ENCODE measurements at places on chromosomes 5 and 9.
A peak's percentile ranks its signal among the peaks of the same experiment; 100 is the strongest.

DNA sequence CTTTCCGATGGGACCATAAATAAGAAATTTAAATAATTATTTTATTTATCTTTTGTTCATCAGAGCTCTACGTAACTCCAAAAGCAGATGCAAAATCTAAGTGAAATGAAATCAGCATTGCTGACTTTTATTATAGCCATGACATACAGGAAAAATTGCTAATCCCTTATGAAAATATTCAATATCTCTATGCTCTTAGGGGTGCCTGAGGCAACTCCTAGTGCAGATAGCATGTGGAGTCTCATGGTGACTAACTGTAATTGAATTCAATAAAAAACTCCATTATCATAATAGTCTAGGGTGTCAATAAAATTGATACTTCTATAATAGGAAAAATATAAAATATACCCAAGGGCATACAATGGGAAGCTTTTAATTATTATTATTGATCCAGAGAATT lies 42.6 kb downstream of the SLC24A2 start:
- no peak for DNase-seq

GRCh38 chr5:17069995-17070511 lies 134.0 kb upstream of the MYO10 start:
- no peak for DNase-seq

GRCh38 chr9:77978086-77978781 lies 53.4 kb downstream of the GNAQ start:
- DNase-seq = no peak

- DNase-seq = no peak
Observed at GRCh38 chr9:3243683-3244082, 282.1 kb downstream of the RFX3 start.

DNA sequence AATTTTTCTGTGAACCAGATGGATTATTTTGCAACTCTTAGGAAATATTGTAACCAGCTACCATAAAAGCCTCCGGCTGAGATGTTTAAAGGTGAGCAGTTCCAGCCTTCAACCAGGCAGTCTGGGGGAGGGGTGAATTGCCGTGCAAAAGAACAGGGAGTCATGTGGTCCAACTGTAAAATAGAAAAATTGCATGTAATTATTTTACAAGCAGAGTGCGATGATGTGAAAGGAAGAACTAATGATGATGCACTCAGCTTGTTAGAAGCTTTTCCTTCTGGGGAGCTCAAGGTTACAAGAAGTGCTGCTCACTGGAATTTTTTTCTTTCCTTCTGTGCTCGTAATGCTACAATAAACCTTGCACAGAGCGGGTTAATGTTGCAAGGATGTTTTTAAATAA lies 188.7 kb upstream of the ITGA1 start:
- no peak for DNase-seq

DNA sequence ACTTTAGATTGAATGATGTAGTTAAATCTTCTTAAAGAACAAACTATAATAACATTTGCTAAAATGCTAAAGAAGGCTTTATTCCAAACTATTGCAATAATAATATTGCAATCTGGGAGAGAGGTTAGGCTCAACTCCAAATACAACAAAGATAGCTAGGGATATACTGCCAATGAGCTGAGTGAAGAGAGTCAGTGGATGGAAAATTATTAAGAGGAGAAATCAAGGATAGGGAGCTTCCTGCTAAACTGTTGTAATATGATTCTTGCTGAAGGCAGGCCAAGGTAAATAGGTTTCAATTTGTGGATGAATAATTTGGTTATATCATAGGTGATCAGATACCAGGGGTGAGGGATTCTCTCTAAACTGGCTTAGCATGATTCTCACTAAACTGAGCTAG lies 1651.5 kb downstream of the EFNA5 start:
- DNase-seq = no peak

DNA sequence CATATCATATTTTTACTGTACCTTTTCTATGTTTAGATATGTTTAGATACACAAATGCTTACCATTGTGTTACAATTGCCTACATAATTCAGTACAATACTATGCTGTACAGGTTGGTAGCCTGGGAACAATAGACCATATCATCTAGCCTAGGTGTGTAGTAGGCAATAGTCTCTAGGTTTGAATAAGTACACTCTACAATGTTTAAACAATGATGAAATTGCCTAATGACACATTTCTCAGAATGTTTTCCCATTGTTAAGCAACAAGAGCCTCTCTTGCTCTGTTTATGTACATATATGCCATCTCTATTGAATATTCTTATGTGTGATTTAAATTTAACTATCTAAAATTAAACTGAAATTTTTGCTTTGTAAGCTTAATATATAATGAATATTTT lies 209.6 kb upstream of the ST8SIA4 start:
- no peak for DNase-seq

GRCh38 chr5:93311881-93312280 lies 269.1 kb downstream of the NR2F1-AS1 start:
- no peak for DNase-seq

DNA sequence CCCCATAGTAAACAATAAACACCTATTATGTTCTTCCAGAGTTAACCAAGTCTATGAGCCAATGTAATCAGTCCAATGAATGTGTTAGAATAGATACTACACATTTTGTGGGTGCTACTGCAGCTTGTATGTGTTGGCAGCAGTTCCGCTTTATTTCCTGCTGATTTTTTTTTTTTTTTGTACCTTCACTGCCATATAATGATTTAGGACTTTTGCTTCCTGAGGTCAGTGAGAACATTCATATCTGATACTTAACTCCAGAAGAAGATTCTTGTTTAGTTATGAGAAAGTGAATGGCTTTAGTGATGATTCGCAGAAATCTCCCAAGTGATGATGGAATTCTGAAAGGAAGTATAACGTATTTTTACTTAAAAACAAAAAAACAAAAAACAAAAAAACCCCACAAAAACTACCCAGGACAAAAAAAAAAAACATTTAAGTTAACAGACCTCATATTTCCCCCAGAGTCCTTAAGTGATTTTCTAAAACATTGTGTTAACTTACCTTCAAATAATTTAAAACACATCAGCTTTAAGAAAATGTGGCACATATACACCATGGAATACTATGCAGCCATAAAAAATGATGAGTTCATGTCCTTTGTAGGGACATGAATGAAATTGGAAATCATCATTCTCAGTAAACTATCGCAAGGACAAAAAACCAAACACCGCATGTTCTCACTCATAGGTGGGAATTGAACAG lies 24.7 kb upstream of the LMNB1 start:
- DNase-seq = no peak

DNA sequence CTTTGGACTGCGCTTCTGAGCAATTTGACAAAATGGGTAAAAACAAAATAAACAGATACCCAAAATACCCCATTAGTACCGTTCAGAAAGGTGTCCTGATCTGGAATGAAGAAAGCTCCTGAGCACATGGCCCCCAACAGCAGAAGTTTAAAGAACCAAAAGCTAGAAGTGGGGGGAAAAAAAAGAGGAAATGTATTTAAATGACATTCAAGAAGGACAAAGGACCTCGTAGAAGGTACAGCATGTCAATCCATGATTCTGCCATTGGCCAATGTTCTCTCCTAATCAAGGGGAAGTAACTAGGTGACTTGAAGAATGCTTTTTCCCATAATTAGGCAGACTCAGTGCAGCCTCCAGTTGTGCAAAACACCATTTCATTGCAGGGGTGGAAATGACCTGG lies 78.6 kb downstream of the SERINC5 start:
- no peak for DNase-seq

GRCh38 chr9:16282216-16282615 lies 588.3 kb downstream of the BNC2 start:
- no peak for DNase-seq

DNA sequence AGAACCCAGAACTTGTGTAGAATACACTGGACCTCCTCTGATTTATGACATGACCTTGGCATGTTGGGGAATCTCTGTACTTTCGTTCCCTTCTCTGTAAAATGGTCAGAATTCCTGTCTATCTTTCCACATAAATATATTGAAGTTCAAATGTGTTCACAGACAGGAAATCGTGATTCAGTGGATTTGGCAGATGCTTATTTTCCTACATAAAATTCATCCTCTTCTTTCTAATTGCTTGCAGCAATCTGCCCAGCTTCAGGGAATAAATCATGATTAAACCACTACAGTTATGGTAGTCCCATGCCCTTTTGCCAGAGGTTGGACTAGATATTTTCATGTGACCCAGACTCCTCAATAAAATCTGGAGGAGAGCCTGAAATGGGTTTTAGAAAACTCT lies 52.1 kb upstream of the ARL15 start:
- DNase-seq = no peak

GRCh38 chr9:33719581-33720374 lies 75.6 kb upstream of the PRSS3 start:
- DNase-seq = peak; percentile 3

DNA sequence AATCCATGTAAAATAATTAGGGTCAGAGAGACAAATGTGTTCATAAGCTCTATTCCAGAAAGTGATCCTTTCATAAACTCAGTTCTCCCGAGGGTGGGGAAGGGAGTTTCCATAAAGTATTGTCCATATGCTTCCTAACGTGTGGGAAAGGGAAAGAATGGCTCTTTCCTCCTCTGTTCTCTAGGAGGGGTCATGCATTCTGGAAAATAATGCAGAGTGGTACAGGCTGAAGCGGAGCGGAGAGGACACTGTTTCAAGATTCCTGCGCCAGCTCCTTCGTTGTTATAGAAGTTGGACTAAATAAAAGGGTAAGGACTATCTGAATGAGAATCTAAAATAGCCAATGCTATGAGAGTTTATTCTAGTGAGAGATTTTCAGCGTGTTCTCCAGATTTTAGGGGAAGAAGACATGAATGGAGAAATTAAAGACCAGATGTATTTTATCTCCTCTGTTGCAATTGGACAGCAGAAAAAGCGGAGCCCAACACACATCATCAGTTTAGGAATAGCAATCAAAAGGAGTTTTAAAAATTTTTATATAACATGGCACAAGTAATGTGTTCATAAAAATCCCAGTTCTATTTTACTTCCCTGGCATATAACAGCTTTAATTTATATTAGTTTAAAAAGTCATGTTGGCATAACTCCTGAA lies 166.9 kb upstream of the MPDZ start:
- no peak for DNase-seq

DNA sequence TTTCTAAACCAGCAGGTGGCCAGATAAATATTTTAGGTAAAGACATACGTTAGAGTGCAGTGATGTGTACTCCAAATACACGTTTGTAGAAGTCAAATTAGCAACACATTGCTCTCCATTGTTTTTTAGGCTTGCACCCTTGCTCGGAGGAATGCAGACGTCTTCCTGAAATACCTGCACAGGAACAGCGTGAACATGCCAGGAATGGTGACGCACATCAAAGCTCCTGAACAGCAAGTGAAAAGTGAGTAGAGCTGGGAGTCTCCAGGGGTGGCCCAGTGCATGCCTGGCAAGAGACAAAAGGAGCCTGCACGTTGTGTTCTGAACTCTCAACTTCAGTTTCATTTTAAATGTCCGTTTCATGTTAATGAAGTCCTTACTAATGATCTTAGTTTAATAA lies 207.5 kb upstream of the OTULINL start:
- no peak for DNase-seq

- DNase-seq = no peak
Observed at GRCh38 chr9:89808756-89809181, 204.0 kb downstream of the GADD45G start.

DNA sequence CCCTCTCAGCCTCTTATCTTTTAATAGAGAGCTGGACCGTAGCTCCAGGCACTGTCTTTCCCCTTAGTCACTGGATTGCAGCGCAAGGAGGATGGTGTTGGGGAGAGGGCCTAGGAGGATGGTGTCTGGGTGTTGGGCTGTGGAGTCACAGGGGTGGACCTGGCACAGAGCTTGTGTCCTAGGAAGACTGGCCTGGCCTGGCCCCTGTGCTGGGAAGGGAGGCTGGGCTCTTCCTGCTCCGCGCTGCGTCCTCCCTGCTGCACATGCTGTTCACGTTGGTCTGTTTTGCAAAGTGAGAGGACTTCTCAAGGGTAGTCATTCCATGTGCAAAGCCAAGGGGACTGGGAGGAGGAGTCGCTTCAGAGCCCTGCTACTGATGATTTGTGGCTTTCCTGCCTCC lies 123.9 kb downstream of the EHMT1 start:
- DNase-seq = no peak

DNA sequence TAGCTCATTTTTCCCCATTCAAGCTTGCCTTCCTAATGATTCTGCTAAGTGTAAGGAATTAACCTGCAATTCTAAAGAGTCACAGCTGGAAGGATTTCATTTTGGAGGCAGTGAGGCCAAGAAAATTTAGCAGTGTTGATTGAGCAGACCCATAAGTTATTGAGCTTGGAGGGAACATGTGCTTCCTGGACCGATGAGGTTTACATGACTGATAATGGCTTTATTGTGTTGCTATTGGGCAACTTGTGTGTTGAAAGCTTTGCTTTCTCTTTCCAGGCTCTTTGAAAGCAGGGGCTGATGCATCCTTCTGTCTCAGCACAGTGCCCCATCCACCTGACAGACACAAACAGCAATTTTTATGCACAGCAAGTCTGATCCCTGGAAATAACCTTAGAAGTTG lies 398.9 kb upstream of the PCSK5 start:
- no peak for DNase-seq

DNA sequence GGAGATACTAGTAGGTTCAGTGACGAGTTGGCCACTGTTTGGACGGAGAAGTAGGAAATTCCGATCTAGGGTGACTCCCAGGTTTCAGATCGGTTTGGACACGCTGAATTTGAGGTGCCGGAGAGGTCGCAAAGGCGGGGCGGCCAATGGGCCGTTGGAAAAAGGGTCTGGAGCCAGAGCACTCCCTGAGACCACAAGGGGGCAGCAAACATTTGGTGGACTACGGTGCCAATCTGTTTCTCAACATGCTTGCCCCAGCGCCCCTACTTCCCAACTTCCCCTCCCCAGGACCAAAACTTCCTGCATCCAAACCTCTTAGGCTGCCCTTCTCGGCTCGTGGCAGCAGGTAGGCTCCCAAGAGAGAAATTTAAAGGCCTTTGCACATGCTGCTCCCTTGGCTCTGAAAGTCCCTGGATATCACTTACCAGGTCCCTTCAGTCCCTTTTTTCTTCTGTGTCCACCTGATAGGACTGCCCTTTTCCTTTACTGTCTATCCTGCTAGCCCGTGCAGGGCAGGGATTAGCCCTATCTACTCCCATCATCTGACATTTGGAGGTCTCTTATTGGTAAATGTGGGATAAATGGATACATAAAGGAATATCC lies 992 bp upstream of the RPP25L start:
- peak; percentile 62 for DNase-seq

DNA sequence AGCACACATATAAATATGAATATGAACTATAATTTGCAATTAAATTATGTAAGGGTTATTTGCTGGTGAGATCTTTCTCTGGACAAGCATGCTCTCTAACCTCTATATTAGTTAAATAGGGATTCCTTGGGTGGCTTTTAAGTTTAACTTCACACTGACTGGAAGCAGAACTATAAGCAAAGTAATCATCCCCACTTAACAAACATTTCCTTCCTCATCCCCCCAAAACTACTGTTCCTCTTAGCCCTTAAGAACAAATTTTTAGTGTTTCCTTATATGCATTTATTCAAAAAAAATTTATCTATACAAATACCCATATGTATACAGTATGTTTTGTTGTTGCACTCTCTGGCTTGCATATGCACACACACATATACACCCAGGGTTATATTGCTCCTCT lies 512.1 kb upstream of the MEF2C start:
- DNase-seq = no peak

- no peak for DNase-seq
Observed at GRCh38 chr5:133259199-133259997, 207.6 kb downstream of the HSPA4 start.
